ENCODE measurements at places on chromosomes 7 and 10.

DNA sequence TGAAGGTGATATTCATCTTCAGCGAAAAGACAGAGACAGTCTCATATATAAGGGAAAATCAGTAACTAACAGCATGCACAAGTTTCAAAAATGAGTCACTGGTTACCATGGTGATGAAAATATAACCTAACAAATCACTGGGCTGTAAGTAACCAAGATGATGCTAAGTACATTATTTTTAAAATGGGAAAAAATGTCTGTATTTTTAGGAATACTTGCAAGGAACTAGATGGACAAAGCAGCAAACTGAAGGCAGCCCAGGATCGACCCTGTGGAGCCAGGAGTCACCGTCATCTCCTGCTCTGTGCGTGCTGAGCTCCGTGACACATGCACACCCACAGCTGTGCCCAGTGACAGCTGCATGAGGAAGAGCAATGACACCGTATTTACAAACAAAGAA, 137.3 kb downstream of the ELMO1 start:
- DNase-seq = no peak

- DNase-seq = no peak
Observed at GRCh38 chr7:27685893-27686292, 23.2 kb upstream of the HIBADH start.

- no peak for DNase-seq
Observed at GRCh38 chr7:151132461-151133205, 34.9 kb downstream of the GBX1 start.

DNA sequence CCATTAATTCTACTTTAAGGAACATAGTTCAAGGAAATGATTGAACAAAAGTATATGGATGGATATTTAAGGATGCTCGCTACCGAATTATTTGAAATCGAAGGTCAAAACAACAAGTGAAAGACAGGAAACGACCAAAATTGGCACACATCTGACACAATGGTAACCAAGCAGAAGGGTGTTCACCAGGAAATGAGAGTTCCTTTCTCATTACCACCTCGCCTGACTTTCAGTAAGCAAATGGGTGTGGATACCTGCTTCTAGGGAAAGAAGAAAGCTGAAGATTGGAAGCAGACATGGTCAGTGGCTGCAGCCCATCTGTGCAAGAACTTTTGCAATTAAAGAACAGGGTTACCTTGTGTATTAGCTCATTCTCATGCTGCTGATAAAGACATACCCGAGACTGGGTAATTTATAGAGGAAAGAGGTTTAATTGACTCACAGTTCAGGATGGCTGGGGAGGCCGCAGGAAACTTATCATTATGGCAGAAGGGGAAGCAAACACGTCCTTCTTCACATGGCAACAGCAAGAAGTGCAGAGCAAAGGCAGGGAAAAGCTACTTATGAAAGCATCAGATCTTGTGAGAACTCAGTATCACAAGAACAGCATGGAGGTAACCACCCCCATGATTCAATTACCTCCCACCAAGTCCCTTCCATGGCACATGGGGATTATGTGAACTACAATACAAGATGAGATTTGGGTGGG, 6.2 kb upstream of the TMEM273 start:
- DNase-seq = no peak

DNA sequence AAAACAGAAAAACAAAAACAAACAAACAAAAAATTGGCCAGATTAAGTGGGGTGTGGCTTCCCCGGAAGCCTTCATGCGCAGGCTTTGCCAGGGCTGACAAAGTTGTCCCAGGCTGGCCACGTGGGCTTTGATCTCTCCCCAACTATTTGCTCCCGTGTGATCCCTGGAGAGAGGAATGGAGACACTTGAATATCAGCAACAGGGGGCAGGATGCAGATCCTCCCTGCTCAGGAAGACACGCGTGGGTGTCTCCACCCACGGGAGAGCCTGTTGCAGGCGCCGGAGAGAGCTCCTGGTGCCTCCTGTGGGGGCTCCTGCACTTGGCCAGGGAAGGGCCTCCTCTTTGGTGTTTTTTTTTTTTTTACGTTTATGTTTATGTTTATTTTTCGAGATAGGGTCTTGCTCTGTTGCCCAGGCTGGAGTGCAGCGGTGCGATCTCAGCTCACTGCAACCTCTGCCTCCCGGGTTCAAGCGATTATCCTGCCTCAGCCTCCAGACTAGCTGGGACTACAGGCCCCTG, 19.0 kb downstream of the TRIM56 start:
- DNase-seq = no peak

DNA sequence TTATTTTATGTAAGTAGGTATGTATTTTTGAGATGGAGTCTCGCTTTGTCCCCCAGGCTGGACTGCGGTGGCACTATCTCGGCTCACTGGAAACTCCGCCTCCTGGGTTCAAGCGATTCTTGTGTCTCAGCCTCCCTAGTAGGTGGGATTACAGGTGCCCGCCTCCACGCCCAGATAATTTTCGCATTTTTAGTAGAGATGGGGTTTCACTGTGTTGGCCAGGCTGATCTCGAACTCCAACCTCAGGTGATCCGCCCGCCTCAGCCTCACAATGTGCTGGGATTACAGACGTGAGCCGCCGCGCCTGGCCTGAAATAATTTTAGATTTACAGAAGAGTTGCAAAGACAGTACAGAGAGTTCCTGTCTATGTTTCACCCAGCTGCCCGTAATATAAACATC, 37.5 kb downstream of the PFKFB3 start:
- DNase-seq = no peak

DNA sequence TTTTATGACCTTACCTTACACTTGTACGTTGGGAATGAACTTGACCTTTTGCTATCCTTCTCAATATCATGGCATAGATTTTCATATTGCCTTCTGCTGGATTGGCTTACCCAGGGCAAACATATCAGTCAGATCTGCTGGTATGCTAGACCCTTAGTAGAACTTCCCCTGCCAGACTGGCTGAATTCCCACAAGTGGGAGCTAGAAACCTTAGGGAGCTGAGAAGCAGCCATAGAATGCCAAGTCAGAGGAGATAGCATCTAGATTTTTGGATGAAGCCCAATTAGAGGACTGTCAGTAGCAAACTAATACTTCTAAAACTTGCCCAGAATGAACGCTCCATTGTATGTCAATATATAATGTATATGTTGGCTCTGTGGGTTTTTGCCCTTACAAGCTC, 385.0 kb downstream of the NXPH1 start:
- no peak for DNase-seq

- DNase-seq = no peak
Observed at GRCh38 chr7:54827734-54828133, 68.7 kb upstream of the SEC61G start.

DNA sequence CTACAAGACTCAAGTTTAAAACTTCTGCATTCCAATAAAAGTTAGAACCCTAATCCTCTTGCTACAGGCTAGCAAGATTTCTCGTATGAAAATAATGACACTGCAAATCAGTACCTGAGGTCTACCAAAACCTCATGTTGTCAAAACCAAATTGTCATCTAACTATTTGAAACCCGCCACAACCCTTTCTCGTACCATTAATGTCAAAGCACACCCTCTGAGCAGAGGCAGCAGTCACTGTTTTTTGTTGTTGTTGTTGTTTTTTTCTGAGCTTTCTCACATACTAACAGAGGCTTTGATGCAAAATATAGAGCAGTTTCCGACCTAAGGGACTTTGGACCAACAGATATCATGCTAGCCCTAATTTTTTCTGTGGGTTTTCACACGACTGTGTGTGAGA, 563.9 kb upstream of the C7orf33 start:
- no peak for DNase-seq

DNA sequence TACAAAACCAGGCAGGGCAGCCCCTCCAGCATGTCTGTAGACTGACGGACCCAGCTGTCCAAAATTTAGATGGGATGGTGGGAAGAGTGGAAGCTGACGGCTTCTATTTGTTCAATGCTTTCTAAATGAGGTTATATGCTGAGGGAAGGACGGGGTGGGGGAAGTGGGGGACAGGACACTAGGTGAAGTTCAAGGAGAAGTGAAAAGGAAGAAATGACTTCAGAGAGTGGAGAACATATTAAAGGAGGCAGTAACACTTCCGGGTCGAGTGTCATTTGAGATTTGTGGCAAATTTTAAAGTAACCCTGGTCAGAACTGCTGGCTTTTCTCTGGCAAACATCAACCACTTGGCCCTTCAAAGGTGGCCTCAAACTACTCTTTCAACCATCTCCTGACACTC, 9.4 kb downstream of the PIP4K2A start:
- DNase-seq = no peak

DNA sequence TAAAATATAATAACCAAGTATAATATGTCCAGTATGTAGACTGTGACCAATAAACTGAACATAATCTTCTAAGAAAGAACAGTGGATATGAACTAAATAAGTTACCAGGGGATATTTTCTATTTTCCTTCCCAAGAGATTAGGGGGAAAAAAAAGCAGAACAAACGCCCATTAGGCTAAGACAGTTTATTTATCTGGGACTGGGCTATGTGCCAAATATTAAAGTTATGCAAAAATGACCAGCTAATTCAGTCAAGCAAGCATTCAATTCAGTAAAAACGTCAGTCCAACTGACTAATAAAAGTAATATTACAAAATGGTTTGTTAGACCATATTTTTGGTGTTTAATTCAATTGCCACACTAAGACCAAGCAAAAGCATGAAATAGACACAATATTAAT, 122.2 kb downstream of the TSPAN12 start:
- no peak for DNase-seq

DNA sequence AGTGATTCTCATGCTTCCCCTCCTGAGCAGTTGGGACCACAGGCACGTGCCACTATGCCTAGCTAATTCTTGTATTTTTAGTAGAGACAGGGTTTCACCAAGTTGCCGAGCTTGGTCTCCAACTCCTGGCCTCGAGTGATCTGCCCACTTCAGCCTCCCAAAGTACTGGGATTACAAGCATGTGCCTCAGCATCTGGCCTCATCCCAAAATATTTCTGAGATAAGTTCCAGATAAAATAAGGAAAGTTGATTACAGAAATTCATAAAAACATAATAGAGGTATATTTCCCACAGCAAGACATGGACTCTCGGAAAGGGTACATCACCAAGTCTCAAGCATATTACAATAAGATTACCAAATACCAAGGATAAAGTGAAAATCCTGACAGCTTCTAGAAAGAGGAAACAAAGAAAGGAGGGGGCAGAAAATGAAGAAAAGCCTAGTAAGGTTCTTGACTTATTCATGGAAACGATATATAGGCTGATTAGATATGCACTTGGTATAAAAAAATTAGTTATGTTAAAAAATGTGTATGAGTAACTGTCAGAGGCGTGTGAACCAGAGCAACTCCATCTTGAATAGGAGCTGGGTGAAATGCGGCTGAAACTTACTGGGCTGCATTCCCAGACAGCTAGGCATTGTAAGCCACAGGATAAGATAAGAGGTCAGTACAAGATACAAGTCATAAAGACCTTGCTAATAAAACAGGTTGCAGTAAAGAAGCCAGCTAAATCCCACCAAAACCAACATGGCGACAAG, 35.0 kb downstream of the IQUB start:
- DNase-seq = no peak

- DNase-seq = no peak
Observed at GRCh38 chr7:155237297-155237696, 60.4 kb upstream of the INSIG1 start.

GRCh38 chr7:112192236-112193154, 13.7 kb downstream of the DOCK4 start:
- no peak for DNase-seq

DNA sequence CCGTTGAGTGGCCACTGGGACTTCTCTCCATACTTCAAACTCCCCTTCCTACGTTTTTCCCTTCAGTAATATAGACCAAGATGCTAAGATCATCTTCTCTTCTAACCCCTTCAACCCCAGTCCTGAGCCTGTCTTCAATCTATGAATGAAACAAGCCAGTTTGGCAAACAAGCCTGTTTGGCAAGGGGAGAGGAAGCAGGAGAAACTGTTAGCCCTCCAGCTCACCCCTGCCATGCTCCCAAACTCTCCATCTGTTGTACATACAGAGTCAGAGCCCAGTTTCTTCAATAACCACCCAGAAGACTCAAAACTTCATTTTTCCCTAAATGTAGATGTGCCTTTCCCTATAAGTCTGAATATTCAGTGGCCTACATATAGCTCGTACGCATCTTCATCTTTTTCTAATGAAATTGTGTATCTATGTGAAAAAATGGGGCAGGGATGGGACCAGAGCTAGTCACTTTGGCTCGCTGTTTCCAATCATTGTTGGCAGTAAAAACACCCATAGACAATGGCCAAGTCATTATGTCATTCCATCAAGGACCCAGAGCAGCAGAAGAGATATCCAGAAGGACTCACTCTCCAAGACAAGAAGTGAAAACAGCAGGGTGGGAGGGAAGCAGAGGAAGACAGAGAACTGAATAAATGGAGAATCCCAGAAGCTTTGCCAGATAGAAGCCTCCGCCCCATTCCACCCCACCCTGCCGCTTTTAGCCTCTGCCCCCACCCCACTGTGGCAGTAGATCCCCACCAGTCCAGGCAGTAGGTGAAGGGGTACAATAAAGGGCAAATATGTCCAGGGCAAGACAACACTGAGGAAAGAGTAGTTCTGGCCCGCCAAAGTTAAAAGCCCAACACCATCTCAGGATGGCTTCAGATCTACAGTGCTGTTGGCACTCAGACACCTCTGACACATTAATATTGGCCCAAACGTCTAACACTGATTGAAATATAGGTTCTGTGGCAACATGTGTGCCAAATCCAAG, 87.3 kb downstream of the DOCK4 start:
- no peak for DNase-seq

DNA sequence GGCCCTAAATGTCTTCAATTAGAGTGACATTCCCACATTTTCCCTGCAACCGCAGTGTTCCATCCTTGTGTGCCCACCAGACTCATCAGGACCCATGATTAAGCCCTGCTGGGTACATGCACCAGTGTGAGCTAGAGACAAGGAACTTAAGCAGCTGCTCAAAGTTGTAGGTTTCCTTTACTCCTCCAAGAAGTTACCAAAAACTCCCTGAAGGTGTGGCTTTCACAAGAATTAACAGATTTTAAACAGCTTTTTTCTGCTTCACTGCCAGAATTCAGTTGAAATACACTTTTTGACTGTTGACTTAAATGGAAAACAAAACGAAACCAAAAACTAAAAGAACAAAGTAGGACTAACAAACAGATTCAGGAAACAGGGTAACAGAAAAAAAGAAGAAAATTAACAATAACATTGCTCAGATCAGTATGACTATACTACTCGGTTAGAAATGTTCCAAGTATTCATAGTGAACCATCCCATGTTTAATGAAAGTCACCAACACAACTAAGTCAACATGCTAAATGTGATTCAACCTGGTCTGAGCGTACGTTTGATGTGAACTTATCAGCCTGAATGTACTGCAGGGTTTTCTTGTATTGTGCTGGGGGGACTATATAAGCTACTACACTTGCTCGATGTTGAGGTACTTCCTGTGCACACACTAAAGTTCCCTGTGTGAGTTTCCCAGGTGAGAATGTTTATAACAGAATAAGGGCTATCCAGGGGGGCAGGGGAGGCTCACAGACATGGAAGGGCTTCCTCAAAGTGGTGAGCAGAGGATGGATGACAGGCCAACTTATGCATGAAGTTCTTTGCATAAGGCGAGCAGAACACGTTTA, 22.2 kb downstream of the SLC37A3 start:
- DNase-seq = no peak

- DNase-seq = no peak
Observed at GRCh38 chr10:93436591-93437085, 45.5 kb downstream of the MYOF start.

- no peak for DNase-seq
Observed at GRCh38 chr7:15555381-15555859, 6.4 kb downstream of the AGMO start.

Data from activated T-helper 1 cell treated with anti-CD3 and anti-CD28 coated beads, Interleukin-2, amount 50 U/mL, for 16 hours (primary cell).